ENCODE measurements at places on chromosomes 13 and 19.
A peak's percentile ranks its signal among the peaks of the same experiment; 100 is the strongest.

GRCh38 chr19:52391135-52391534 is 6.5 kb upstream of the ZNF528 start:
- no peak for DNase-seq

DNA sequence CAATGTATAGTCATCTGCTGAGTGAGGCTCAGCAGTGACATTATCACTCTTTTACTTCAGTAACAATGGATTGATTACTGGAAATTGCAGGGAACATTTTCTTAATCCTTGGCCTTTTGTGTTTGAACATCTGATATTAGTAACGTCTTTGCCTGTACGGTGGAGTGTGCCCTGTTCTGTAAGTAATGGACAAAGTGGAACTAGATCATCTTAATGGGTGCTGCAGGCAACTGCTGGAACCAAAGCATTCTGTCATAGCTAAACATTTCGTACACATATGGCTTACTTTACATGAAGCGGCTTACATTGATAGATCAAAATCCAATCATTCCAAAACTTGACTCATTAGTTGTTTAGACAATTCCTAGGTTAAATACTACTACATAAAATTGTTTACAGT is 114.1 kb downstream of the MYO16 start:
- no peak for DNase-seq

GRCh38 chr19:1258707-1259205 is 10.4 kb downstream of the MIDN start:
- DNase-seq: no peak

GRCh38 chr13:61696676-61697075 is 281.0 kb upstream of the PCDH20 start:
- DNase-seq: no peak

GRCh38 chr19:34189917-34190425 is 17.7 kb downstream of the LSM14A start:
- DNase-seq: no peak

DNA sequence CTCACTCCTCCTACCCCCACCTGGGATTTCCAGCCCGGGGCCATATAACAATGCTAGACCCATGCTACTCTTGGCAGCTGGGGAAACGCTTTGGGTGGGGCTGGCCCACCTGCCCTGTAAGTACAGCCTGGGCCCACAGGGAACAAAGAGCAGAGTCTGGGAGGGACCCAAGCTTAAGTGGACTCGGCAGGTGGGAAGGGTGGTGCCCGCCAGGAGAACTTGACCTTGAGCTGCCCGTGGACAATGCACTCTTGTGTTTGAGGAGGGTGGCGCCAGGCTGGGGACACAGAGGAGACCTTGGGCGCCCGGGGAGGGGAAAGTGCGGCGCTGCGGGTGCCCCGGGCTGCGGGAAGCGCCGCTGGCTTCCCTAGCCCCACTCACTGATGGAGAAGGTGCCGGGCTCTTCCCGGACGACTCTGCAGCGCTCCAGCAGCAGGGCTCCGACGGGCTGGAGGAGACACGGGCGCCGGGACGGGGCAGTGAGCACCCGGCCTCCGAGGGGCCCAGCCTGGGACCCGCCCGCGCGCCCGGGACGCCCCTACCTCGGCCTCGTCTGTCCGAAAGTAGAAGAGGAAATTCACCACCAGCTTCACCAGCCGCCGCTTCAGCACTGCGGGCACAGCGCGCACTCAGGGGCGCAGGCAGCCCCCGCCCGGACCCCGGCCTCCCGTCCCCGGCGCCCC is 607 bp downstream of the PLEKHJ1 start:
- DNase-seq: peak; percentile 43

- DNase-seq: no peak
Measured at GRCh38 chr19:45881909-45882528, 3.9 kb downstream of the IRF2BP1 start.

GRCh38 chr13:98293103-98293502 is 116.0 kb upstream of the RNF113B start:
- DNase-seq: no peak

DNA sequence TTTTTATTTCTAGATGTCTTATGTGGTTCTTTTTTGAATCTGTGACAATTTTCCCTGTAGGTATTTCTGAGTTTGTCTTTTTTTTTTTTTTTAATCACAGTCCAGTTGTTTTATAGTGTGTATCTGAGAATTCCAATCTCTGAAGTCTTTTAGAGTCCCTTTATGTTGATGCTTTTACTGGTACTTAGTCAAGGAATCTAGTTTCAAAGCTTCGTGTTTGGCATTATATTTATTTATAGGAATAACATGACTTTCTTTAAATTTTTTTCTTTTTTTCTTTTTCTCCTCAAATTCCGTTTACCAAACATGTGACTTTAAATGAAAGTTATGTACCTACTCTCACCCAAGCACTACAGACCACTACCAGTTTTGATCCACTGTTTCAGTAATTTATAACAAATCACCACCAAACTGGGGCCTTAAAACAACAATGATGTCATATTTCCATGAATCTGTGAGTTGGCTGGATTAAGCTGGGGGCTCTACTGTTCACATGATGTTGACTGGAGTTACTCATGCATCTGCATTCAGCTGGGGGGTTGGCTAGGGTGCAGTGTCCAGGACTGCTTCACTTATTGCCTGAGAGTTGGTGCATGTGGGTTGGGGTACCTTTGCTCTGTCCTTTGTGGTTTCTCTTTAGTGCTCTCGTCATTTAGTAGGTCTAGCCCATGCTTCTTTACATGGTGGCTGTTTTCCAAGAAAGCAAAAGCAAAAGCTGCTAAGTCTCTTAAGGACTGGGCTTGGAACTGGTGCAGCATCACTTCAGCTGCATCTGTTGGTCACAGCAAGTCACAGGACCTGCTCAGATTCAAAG is 22.3 kb downstream of the KCTD4 start:
- no peak for DNase-seq

GRCh38 chr13:33108620-33109019 is 92.4 kb downstream of the KL start:
- DNase-seq: no peak

GRCh38 chr19:1451916-1452801 is 2.2 kb downstream of the APC2 start:
- DNase-seq: no peak

- DNase-seq: no peak
Measured at GRCh38 chr19:7393459-7393858, 44.7 kb downstream of the ARHGEF18 start.

DNA sequence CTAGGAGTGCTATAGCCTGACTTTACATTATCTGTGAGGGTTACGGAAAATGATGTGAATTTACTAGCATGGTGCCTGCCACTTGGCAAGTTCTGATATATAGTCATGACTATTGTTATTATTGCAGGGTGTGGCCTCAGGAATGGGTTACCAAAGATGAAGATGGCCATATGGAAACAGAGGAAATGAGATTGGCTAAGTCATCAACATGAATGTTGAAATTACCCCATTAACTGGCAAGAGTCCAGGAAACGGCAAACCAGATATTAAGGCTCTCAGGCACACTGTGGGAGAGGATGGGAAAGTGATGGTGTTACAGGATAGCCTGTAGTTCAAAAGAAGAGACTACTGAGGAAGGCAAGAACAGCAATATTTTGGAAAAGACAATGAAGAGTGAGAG is 183.3 kb downstream of the KCNRG start:
- DNase-seq: no peak

DNA sequence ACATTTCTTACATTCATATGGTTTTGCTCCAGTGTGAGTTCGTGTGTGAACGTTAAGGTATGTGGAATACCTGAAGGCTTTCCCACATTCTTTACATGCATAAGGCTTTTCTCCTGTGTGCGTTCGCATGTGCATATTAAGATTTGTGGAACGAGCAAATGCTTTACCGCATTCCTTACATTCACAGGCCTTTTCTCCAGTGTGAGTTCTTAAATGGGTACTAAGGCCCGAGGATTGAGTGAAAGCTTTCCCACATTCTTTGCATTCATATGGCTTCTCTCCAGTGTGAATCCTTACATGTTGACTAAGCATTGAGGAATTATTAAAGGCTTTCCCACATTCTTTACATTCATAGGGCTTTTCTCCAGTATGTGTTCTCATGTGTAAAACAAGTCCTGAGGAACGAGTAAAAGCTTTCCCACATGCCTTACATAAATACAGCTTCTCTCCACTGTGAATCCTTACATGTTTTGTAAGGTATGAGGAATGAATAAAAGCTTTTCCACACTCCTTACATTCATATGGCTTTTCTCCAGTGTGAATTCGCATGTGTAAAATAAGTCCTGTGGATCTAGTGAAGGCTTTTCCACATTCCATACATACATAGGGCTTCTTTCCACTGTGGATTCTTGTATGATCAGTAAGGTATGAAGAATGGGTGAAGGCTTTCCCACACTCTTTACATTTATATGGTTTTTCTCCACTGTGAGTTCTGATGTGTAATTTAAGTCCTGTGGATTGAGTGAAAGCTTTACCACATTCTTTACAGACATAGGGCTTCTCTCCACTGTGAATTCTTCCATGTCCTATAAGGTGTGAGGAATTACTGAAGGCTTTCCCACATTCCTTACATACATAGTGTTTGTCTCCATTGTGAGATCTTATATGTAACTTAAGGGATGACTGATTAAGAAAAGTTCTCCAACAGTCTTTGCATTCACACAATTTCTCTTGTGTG is 10.7 kb downstream of the ZNF846 start:
- DNase-seq: no peak

GRCh38 chr19:55186080-55186479 is 6.0 kb upstream of the SYT5 start:
- no peak for DNase-seq

- DNase-seq: no peak
Measured at GRCh38 chr13:60981407-60981806, 434.2 kb downstream of the PCDH20 start.

GRCh38 chr13:33296793-33297425 is 11.4 kb upstream of the STARD13 start:
- no peak for DNase-seq

GRCh38 chr19:1302533-1303239 is 17.0 kb downstream of the EFNA2 start:
- no peak for DNase-seq

GRCh38 chr13:54402495-54402894 is 1373.9 kb downstream of the OLFM4 start:
- no peak for DNase-seq

- DNase-seq: no peak
Measured at GRCh38 chr13:112892426-112893206, 76.4 kb upstream of the MCF2L start.

- DNase-seq: no peak
Measured at GRCh38 chr13:48068036-48068435, 26.9 kb downstream of the MED4 start.

GRCh38 chr13:84867246-84867645 is 932.0 kb downstream of the SLITRK6 start:
- DNase-seq: no peak

GRCh38 chr13:73059460-73060250 is 850 bp downstream of the KLF5 start:
- peak; percentile 42 for DNase-seq

DNA sequence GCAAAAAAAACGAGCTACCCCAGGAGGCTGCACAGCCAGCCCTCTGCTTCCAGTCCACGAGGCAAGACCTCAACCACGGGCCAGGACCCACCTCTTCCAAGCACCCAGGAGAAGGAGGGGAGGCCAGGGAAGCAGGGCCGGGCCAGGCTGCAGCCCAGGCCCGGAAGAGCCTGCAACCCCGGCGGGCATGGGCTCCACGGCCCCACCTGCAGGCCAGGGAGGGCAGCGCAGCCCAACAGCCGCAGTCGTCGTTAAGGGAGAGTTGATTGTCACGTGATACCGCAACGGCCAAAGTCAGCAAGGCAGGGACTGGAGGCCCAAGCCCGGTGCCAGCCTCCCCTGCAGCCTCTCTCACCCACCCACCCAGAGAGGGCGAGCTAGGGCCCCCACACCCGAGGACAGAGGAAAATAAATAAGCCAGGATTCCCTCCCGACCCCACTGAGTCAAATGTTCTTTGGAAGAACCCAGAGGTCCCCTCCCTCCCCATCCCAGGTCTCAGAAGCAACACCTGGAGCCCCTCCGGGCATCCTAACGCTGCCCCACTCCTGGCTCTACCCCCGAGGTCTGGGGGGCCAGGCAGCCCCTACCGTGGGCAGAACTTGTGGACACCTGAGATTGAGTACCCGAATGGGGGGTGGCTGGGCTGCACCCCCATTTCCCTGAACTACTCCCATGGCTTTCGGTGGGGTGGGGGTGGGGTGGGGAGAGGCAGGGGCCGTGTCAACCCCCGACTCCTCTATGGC is 5.2 kb upstream of the REXO1 start:
- peak; percentile 85 for DNase-seq

- DNase-seq: no peak
Measured at GRCh38 chr19:10687518-10688288, 13.5 kb upstream of the QTRT1 start.

DNA sequence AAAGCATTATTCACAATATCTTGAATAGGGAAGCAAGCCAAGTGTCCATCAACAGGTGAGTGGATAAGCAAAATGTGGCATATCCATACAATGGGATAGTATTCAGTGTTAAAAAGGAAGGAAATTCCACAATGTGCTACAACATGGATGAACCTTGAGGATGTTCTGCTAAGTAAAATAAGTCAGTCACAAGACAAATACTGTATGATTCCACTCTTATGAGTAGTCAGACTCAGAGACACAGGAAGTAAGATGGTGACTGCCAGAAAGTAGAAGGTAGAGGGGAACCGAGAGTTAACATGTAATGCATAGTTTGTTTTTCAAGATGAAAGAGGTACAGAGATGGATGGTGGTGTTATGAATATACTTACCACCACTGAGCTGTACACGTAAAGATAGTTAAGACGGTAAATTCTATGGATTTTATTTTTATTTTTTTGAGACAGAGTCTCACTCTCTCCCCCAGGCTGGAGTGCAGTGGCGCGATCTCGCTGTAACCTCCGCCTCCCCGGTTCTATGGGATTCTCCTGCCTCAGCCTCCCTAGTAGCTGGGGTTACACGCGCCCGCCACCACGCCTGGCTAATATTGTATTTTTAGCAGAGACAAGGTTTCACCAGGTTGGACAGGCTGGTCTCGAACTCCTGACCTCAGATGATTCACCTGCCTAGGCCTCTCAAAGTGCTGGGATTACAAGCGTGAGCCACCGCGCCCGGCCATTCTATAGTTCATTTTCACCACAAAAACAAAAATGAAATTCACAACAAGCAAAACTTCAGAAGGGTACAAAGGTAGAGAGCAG is 1.0 kb upstream of the CHAMP1 start:
- DNase-seq: peak; percentile 51

DNA sequence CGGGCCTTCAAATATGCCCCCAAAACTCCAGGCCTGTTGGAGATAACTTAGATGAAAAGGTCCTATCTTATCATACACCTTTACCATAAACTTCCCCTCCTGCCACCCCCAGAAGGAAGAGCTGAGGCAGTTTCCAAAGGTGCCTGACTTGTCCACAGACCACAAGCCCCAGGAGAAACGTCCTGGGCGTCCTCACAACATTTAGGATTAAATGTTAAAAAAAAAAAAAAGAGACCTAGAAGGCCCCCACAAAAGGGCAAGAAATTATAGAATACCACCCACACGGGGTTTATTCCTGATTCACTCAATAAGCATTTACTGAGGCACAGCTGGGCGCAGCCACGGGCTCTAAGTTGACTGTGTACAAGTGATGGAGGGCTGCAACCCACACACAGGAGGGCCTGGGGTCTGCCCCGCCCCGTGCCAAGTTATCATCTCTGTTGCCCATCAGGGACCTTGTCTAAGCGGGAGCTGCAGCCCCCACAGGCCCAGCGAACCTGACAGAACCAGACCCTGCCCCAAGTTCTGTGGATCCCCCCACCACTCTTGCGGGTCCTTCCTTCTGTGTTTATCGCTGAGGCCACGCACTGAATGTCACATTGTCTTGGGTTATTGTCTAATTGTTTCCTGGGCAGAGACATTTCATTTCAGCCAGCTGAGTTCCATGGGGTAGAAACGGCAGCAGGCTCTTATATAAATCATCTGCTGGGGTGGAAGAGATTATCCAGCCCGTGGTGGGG is 83.0 kb upstream of the TM9SF2 start:
- peak; percentile 27 for DNase-seq

GRCh38 chr13:112679381-112679780 is 10.5 kb upstream of the ATP11A start:
- no peak for DNase-seq

Data from activated CD4-positive, CD25-positive, alpha-beta regulatory T cell treated with anti-CD3 and anti-CD28 coated beads, Interleukin-2, amount 50 U/mL, for 72 hours (primary cell).